SK-MEL-5 (cell line): ENCODE measurements at places on chromosomes 16 and 17. TPM values are rescaled to one million over a fixed set of nuclear protein-coding genes. Genes with fewer than 3 reads are reported as not detected.

Gene TP53TG3
- total RNA-seq, result not detected in 2 replicates

Gene TMIGD1
- total RNA-seq, result not detected in 2 replicates

GRCh38 chr17:14715561-14715960 lies 414.7 kb downstream of the HS3ST3B1 start:
- no peak for DNase-seq

- DNase-seq, result no peak
Measured at GRCh38 chr17:6437956-6438355, 3.0 kb upstream of the AIPL1 start.

DNA sequence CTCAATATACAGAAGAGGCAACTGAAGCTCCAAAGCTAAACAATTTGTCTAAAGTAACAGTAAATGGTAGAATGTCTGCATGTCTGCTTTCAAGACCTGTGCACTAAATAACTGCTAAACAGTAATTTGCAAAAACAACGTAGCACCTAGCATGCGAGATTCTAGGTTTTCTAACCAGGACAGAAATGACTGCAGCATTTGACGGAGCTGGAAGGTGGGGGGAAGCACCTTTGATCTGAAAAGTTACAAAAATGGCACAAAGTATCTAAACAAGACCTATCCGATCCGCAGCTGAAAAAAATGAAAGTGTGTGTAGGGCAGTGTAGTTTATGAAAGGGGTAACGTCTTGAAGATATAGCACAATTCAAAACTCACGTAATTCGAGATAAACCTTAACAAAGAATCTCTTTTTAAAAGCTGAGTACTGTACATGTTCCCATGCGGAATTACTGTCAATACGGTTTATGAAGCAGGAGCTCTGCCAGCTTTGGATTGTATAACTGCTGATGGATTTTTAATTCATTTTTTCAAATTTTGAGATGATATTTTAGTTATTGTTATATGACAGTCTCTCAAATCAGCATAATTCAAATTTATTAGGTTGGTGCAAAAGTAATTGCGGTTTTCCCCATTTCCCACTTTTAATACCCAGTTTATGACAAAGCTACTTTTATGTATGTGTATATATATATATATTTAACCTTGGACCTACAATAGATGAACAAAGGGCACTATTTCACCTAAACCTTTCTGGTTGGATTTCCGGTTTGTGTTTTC lies 1.2 kb upstream of the WIPI1 start:
- DNase-seq, result peak; percentile 53
